Omental fat pad (tissue), 4 donors: ENCODE measurements at places on chromosomes 6 and 20.

GRCh38 chr20:1377984-1378734 is 14.7 kb downstream of the FKBP1A start:
- no peak for DNase-seq

GRCh38 chr20:53926428-53927028 is 143.9 kb downstream of the BCAS1 start:
- DNase-seq: no peak

GRCh38 chr6:106117579-106117978 is 31.4 kb downstream of the PRDM1 start:
- no peak for DNase-seq

DNA sequence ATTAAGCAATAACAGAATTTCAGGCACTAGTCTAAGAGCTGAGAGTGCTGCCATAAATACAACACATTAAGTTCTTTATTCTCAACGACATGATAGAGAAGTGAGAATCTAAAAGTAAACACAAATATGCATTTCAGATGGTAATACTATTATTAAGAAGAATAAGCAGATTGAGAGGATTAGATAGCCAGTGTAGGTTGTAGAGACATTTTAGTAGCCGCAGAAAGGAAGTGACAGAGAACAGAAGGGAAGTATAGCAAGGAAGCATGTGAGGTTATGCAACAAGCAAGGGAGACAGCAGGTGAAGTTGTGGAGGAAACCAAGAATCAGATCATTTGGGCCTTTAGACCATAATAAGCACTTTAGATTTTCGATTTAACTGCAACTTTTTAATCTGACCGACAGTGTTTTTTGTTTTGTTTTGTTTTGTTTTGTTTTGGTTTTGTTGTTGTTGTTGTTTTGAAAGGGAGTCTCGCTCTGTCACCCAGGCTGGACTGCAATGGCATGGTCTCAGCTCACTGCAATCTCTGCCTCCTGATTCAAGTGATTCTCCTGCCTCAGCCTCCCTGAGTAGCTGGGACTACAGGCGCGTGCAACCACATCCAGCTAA is 737.0 kb upstream of the ADGRB3 start:
- no peak for DNase-seq

DNA sequence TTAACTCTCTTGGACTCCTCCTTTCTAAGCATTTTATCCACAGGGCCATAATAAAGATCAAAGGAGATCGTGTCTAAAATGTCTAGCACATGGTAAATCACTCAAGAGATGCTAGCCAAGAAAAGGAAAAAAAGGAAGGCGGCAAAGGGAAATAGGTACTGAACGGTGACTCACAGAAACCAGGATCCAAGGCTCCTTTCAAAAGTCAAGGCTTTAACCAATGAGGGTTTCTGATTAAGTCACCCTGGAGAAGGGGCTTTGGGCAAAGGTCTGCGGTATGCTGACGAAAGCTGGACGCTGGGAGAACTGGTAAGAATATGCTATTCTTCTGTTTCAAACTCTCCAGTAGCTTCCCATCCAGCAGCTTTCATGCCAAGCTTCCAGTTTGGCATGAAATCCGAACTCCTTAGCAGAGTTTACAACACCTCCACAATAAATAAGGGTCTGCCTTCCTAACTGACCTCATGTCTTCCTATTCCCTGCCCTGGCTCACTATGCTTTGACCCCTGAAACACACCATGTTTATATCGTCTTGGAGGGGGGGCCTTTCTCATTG is 1.0 kb downstream of the TOMM34 start:
- DNase-seq: no peak

GRCh38 chr20:62358171-62359042 is 8.7 kb downstream of the LAMA5 start:
- no peak for DNase-seq
